ENCODE measurements at places on chromosomes 16 and 17.
A peak's percentile ranks its signal among the peaks of the same experiment; 100 is the strongest.

- DNase-seq = no peak
Measured at GRCh38 chr17:17119533-17119932, 77.3 kb downstream of the MPRIP start.

DNA sequence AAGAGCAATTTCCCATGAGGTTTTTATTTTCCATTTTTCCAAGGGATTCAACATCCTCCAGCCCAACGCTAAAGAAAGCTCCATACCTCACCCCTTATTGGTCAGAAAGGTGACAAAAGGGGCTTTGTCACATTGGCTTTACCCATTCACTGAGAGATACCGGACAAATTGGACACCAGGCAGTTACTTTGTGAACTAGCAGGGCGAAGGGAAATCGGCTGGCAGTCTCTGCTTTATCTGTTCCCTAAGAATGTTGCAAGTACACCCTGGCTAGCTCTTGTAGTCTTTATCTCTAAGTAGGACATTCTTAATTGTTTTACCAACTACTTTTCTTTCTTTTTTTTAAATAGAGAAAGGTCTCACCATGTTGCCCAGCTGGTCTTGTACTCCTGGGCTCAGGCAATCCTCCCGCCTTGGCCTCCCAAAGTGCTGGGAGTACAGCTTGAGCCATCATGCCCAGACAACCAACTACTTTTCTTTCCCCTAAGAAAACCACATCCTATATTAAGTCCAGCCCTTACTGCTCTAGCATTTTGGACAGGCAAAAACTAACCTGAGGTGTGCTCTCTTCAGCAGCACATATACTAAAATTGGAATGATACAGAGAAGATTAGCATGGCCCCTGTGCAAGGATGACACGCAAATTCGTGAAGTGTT is 16.8 kb downstream of the PRPSAP1 start:
- no peak for DNase-seq

DNA sequence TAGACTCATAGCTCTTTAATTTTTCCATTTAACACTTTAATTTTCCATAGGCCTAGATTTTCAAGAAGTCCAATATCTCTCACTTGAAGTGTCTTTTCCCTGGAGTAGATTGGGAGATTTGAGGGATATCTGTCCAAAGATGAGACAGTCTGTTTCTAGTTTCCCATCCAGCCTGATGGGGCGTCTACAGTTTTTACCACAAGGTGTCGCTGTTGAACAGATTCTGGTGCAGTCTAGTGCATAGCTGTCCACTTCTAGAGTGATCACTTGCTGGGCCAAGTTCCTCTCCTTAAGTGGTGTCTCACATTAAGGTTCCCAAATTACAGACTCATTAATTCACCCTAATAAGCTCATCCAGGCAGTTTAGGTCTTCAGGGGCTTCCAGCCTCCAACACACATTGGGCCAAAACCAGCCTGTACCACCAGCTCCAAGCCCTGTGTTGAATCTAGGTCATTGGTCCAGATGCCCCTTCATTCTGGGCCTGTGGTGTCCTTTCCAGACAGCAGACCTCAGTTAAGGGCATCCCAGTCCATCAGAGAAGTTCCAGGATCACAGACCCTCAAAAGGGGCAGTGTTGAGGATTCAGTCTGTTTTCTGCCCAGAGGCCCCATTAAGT is 9.4 kb downstream of the SNX20 start:
- no peak for DNase-seq

- no peak for DNase-seq
Measured at GRCh38 chr16:78519896-78520295, 420.4 kb downstream of the WWOX start.

DNA sequence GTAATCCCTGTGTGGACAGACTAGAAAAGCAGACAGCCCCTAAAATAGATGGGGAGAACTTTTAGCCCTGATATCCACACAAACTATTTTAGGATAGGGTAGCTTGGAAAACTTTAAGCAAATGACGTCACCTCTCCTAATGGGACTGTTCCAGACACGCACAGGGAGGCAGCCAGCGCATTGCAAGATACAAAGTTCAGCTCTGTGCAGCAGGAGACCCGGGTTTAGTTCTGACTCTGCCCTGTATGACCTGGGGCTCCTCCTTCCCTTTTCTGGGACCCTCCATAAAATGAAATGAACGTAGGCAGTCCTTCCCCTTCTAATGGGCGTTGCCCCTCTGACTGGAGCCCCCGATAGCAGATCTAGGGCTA is 6.3 kb downstream of the ZNF689 start:
- DNase-seq = no peak

GRCh38 chr17:35214631-35215273 is 20.6 kb upstream of the SLC35G3 start:
- no peak for DNase-seq

DNA sequence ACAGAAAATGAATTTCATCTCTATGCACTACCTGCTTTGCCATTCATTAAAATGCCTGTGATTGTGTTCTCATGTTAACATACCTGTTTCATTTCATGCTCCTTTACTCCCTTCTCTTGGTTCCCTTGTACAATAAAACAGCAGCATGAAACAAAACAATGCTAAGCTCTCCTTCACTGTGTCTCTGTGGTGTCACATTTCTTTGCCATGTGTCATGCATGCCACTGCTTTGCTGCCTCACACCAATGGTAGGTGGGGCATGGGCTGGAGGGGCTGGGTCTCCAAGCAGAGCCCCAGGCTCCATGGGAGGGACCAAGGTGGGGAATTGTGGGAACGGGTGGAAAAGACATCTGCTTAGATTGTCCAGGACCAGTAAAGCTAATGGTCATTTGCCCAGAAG is 83.6 kb downstream of the RGS9 start:
- DNase-seq = peak; percentile 52

DNA sequence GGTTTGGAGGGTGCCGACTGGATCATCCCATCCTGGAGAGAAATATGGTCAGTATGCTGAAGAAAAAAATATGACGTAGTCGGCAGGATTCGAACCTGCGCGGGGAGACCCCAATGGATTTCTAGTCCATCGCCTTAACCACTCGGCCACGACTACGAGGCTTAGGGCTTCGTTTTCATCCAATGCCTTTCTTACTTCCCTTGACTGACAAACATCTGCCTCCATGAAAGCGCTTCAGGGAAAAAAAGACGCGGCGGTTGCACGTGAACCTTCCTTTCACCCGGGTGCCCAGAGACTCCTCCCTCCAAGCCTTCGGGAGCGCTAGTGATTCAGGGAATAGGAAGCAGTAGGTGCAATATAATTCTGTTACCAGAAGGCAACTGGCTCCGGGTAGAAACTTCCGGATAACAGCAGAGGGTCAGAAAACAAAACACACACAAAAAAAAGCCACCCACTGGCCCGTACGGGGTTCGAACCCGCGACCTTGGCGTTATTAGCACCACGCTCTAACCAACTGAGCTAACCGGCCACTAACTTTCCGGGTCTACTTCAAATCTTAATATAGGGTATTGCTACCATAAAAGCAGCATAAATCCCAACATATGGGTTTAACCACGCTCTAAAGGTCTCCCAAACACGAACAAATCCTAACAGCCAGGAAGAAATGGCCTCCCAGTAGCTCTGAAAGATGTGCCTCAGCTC is 16.3 kb upstream of the AURKB start:
- peak; percentile 78 for DNase-seq

DNA sequence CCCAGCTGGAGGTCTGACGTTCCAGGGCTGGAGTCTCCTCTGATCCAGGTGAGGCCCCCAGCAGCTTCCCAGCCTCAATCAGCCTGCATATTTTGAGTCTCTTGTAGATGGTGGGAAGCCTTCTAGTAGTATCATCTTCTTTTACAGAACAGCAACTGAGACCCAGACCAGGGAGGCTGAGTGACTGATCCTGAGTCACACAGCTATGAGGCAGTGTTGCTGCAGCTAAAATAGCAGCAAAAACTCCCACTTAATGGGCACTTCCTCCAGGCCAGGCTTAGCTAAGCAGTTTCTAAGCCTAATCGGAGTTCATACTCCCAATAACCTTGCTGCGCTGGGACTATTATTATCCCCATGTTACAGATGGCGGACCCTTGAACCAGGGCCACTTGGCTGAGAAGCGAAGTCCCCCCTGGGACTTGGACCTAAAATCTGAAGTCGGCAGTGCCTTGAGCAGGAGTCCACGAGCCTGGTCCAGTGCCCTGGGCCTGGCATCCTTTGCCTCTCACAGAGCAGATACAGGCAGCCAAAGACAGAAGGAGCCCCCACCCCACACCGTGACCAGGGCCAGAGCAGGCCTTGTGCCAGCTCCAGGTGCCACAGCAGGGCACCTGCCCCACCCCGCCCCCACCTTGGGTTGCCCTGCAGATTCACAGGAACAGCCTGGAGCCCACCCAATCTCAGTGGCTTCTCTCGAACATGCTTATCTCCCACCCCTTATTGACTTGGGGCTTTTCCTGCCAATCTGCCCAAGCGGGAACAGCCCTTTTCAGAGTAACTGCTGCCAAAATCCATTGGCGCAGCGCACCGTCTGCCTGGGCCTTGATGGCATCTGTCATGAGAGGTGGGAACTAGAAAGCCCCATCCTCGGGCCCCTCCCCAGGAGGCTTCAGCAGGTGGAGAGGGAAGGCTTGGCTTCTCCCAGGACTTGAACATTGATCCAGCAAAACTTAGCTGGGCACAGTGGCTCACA is 65.1 kb downstream of the SOCS1 start:
- DNase-seq = no peak

- no peak for DNase-seq
Measured at GRCh38 chr16:6124136-6124535, 1026.5 kb upstream of the EEF2KMT start.

DNA sequence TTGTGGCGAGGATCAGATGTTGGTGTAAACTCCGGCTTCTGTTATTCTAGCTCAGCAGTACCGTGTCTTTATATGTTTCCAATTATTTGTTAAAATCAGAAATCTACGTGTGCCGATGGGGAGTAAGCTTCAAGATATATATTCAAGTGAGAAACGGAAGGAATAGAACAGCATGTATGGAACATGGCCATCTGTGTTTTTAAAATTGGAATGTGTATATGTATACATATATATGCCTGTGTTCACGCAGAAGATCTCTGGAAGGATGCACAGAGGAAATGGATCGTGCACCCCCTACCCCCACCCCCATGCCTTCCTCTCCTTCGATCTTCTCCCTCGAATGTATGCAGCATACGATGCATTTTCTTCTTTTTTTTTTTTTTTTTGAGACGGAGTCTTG is 7.7 kb upstream of the SNN start:
- no peak for DNase-seq

GRCh38 chr17:75077496-75078283 is 10.1 kb upstream of the SLC16A5 start:
- no peak for DNase-seq

DNA sequence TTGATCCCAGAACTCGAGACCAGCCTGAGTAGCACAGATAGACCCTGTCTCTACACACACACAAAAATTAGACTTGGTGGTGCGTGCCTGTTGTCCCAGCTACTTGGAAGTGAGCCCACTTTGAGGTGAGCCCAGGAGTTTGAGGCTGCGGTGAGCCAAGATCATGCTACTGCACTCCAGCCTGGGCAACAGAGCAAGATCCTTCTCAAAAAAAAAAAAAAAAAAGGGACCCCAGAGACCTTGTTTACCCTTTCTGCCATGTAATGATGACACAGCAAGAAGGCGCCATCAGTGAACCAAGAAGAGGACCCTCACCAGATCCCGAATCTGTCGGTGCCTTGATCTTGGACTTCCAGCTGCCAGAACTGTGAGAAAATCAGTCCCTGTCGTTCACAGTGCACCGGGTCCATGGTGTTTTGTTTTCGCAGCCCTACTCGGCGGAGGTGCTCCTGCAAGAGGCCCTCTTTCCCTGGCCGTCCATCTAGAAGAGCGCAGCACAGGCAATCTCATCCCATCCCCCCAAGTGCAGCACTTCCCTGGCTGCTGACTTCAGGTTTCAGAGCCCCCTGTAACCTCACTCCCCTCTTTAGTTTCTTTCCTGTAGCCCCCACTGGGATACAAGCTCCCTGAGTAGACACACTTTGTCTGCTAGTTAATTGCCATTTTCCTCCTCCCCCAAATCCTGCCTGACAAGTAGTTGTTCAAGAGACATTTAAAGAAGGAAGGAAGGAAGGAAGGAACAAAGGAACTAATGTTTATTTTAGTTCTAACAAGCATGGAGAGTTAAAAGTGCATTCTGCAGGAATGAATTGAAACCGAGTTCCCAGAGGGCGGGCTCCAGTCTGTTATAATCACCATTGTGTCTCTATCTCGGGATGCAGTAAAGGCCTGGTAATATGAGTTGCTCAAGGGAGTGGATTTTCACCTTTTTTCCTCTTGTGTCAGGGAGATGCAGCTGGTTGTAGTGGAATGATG is 115.3 kb downstream of the SNX29 start:
- DNase-seq = no peak

- DNase-seq = no peak
Measured at GRCh38 chr17:82775001-82775823, 23.3 kb downstream of the TBCD start.

DNA sequence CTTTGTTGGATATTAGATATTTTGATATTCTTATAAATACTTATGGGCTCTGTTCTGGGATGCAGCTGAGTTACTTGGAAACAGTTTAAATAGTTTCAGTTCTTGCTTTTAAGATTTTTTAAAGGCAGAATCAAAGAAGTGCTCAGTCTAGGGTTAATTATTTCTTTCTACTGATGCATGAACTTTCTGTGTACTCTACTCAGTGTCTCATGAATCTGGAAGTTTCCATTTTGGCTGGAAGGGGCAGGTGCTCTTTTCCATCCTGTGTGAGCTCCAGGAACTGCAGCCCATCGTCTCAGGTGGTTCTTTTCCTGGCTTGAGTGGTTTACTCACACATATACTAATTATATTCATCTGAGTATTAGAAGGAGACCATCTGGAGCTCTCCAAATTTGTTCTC is 61.1 kb upstream of the CPHXL start:
- no peak for DNase-seq

- DNase-seq = no peak
Measured at GRCh38 chr17:16319969-16320368, 33.3 kb downstream of the CENPV start.

DNA sequence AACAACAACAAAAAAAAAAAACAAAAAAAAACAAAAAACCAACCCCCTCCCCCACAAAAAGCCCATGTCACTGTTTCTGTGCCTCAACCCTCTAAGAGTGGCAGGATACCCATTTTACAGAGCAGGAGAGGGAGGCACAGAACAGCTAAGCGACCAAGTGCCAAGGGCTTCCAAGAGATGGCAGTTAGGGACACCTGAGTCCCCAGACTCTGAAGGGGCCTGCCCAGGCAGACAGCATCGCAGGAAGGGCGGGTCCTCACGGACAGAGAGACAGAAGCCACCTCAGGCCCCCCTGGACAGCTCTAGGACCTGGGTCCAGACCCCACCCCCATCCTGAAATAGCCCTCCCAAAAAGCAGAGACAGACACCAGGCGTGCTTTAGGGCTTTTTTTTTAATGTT is 21.6 kb upstream of the CPSF4L start:
- no peak for DNase-seq

- no peak for DNase-seq
Measured at GRCh38 chr16:88993166-88993761, 16.3 kb upstream of the CBFA2T3 start.

GRCh38 chr17:58334661-58335060 is 6.1 kb upstream of the TSPOAP1 start:
- no peak for DNase-seq

GRCh38 chr16:15033309-15033707 is 22.6 kb downstream of the NTAN1 start:
- no peak for DNase-seq
